ENCODE measurements at places on chromosomes 12 and 14.

DNA sequence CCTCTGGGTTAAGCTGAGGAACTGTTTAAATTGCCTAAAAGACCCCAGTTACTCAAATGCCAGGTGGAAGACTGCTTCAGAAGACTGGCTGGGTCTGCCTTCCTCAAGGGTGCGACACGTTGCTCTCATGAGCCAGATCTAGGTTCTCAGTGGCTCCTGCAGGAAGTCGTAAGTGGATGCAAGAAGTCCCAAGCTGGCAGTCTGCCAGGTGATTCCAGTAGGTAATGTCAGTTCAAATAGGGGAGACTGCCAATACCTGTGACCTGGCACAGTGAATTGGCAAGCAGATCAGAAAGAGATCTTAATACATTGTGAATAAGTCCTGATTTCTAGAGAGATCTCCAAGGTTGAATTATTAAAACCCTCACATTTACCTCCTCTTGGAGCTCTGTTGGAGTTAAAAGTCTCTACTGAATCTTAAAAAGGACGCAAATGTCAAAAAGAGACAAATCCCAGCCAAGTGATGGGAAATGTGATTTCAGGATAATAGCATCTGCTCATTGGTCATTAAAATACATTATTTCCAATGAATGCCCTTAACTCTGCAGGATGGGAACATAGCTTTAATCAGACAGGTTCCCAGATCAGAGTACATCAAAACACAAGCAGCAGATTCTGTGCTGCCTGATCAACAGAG, 98.8 kb upstream of the FRMD6 start:
- DNase-seq: peak; percentile 34

GRCh38 chr14:75545907-75546306, 23.6 kb downstream of the BATF start:
- no peak for DNase-seq

GRCh38 chr12:122646517-122647217, 56.5 kb downstream of the HCAR2 start:
- DNase-seq: no peak

DNA sequence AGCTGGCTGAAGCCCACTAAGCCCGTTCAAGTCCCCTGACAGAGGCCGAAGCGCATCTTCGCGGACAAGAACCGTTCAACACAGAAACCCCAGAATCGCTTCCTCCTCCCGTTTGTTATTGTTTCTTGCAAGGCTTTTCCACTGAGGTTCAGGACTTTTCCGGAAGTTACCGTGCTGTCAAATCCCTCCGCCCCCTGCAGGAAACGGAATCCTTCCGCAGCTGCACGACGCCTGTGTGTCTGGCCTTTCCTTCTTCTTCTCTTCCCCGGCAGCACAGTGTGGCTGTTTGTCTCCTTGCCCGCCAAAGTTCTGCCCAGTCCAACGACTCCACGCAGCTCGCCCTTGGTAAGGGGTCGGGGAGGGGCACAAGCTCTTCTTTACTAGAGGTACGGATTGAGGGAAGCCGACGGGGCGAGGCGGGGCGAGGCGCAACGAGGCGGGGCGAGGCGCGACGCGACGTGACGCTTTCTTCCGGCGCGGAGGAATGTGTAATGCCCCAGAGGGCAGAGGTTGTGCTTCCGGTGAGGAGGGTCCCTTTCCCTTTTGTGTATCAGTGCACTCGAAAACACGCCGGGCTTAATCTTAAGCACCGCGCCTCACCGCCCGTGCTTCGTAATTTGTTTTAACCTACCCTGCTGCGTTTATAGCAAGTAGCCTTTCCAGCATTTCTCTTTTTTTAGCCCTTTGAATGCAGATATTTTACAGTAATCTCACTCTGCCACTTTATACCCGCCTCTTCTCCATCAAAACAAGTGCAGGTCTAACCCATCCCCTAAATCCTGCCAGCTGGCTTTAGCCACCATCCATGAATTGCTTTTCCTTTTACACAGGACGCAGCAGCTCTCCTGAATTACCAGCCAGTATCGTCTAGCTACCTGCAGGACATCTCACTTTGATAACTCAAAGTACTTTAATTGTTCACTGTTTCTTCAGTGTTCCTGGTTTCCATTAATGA, at the start of gene KDM5A:
TSS of gene KDM5A (minus strand) at position 179 of the 955 bp plus-strand sequence. CDS start 229 bp downstream, outside the sequence.
- DNase-seq: no peak

GRCh38 chr12:112936264-112936663, 2.0 kb upstream of the OAS3 start:
- no peak for DNase-seq

- DNase-seq: peak; percentile 93
Measured at GRCh38 chr12:118981285-118982211, at the start of gene SRRM4. SRRM4 (plus strand) TSS chr12:118981541; CDS start chr12:118981883, 342 bp downstream.

- DNase-seq: no peak
Measured at GRCh38 chr14:38987781-38988180, 115.3 kb downstream of the SEC23A start.

- DNase-seq: no peak
Measured at GRCh38 chr14:59565087-59565486, 11.5 kb downstream of the CCDC175 start.

- DNase-seq: no peak
Measured at GRCh38 chr14:69986336-69986735, 107.1 kb downstream of the SMOC1 start.

DNA sequence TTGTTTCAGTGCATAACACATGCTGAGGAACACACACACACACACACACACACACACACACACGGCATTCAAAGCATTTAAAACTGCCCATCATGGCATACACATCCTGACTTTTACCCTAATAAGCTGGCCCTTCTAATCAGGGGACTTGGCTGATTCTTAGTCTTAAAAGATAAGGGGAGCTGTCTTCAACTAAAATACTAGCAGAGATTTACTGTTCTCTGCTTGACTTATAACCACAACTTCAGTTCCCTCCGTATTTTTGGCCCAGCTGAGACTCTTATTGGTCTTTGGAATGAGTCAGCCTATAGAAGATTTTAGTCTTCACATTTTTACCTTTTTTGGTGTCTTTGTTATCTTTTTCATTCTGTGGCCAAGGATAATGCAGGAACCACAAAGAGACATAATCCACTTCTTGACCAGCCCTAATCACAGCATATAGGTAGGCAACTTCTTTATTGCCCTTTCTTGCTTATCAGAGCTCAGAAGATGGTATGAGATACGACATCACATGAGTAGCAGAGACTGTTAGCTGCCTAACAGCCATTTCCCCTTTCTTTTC, 25.1 kb upstream of the SLC8A3 start:
- DNase-seq: no peak

GRCh38 chr12:118290130-118290529, 82.6 kb downstream of the TAOK3 start:
- no peak for DNase-seq

DNA sequence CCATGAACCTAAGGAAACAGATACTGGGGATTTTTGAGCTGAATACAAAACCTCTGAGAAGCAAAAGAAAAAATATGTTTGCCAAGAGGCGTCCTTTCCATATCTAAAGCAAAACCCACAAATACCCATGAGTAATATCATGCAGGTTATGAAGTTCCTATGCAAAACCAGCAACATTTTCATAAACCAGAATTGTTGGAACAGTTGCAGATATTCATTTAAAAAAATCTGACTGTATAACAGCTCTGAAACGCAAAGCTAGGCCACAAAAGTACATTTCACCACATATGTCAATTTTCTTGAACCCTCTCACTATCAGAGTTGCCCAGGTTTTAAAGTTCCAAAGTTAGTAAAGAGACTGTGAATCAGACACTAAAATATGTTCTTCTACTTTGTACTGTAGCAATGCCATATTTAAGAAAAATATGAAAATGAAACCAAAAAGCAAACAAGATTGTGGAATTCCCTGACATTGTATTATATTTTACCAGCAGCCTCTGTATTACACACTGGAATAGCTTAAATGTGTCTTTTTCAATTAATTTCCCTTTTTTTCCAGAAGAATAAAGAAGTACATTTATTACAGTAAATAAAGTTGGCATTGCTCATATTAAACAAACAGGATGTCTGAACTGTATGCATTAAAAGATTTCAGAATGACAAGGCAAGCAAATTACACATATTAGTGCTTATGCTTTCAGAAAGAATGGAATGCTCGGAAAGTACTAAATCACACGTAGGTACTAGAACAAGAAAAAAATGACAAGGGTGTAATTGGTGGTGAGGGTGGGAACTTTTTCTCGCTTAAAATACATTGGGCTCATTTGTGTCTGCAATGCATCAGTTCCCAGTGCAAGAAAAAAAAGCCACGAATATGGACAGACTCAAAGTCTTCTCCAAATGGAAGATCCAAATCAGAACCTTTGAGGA, 33.6 kb upstream of the HIF1A start:
- no peak for DNase-seq

DNA sequence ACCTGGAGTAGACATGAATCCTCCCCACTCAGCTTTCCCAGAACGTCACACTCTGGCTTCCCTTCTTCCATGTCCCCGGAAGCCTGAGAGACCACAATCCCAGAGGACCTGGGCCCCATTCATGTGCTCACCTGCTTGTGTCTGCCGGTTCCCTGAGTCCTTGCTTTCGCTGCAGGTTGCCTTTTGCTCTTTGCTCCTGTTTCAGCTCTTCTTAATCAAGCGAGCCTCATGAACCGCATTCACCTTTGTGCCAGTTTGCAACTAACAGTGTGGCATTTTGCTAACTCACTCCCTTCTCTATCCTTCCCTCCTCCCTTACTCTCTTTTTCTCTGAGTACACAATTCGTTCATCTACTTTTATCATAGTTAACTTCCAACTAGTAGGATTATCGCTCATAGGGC, 23.1 kb downstream of the ENTPD5 start:
- no peak for DNase-seq

DNA sequence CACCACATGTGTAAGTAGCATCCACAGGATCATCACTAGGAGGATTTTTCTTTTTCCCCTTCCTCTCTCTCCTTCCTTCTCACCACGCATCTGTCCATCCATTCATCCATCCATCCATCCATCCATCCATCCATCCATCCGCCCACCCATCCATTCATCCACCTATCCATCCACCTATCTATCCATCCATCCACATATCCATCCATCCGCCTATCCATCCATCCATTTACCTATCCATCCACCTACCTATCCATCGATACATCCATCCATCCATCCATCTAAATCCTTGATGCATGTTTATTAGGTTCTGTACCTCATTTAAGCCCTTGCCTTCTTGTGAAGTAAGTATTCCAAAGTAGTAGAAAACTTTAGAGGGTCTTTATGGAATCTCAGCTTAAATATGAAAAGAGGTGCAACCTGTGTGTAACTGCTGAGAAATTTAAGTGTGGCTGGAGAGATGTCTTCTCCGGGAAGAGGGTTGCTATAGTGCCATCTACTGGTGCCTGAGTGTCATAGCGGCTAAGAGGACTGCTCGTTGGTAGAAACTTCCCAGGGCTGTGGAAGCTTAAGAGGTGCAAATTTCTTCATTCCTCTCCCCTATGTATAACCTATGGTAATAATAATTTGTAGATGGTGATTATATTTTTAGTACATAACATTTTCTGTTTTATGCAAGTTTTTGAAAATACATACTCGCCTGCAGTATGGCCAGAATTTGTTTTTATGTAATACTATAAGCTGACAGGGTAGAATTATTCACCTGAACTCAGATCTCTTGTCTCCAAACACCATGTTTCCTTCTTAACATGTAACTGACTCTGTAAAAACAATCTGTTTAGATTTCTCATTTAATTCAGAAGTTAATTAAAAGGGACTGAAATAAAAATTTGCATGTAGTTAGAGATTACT, 46.0 kb downstream of the MYO1H start:
- peak; percentile 62 for DNase-seq

DNA sequence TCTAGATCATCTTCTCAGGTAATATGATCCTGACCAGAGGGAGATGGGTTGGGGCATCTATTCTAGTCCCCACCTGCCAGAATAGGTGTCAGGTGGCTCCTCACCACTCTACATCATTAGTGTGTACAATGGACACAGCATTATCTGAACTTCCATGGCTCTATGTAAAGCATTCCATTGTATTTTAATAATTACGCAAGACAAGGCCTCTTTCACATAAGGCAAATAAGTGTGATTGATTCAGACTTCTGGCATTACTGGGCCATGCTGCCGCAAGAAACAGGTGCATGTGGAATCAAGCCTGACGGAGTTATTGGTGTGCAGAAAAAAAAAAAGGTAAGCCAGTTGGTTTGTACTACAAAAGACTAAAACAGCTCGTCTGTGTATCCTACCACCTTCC, 3.1 kb upstream of the DDHD1 start:
- peak; percentile 6 for DNase-seq

GRCh38 chr12:74412606-74413230, 124.9 kb upstream of the ATXN7L3B start:
- DNase-seq: peak; percentile 35

- DNase-seq: no peak
Measured at GRCh38 chr12:73902260-73902659, 635.4 kb upstream of the ATXN7L3B start.

GRCh38 chr12:100499416-100499815, 25.8 kb downstream of the NR1H4 start:
- no peak for DNase-seq

- no peak for DNase-seq
Measured at GRCh38 chr14:62027958-62028357, 265.7 kb downstream of the SNAPC1 start.

DNA sequence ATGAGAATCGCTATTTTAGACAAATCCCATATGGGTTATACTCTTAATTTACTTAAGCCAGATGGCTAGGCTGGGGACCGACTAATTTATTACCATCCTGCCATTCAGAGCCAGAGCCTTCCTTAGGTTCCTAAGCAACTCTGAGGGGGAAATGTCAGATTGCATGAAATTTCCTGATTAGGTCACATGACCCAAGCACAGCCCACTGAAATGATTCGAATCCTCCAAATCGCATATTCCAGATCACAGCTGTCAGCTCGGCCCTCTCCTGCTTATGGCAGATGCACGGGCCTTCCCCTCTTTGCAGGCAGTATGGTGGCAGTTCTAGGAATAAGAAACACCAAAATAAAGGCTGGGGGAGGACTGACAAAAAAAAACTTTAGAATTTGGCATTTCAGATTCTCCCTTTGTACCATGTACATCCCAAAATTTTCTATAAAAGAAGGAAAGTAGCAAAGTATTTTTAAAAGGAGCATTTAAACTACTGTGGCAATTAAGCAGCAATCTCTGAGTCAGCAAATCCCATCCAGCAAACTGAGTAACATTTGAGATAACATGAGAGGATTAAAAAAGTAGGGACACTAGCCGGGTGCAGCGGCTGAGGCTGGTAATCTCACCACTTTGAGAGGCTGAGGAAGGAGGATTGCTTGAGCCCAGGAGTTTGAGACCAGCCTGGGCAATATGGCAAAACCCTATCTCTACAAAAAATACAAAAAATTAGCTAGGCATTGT, 30.5 kb upstream of the NUDT4 start:
- DNase-seq: no peak

DNA sequence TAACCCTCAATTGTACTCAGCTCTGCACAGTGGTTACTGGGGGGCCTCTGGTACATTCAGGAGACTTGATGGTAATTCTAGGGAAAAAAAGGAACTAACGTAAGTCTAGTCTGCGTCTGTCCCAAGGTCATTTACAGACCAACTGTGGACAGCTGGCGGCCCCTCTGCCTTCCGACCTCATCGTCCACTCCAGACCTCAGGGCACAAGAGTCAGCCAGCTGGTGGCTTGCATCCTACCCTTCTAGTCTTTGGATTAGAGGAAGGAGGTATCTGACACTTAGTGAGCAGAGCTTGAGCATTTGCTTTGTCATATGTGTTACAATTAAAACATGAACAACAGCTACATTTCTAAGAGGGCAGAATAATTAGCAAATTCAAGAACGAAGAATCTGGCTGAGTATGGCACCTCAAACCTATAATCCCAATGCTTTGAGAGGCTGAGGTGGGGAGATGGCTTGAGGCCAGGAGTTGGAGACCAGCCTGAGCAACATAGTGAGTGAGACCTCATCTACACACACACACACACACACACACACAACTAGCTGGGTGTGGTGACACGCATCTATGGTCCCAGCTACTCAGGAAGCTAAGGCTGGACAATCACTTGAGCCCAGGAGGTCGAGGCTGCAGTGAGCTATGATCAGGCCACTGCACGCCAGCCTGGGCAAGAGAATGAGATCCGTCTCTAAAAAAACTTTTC, 36.5 kb downstream of the SSH1 start:
- no peak for DNase-seq
